M059J (cell line): ENCODE measurements at places on chromosomes 5 and 9.

DNA sequence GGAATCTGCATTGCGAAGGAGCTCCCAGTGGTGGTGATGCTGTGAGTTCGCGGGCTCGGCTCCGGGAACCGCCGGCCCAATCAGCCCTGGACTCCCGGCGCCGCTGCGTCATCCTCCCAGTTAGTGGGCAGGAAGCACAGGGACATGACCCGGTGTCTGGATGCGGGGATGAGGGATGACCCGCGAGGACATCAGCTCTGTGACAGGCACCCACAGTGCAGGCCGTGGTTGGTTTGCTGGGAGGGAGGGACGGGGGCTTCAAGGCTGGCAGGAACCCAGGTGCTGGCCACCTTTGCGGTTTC lies 996 bp downstream of the NXNL2 start:
- no peak for DNase-seq

GRCh38 chr5:43221502-43221901 lies 29.5 kb downstream of the NIM1K start:
- DNase-seq: no peak

GRCh38 chr9:9921805-9922204 lies 691.0 kb downstream of the PTPRD start:
- DNase-seq: no peak

DNA sequence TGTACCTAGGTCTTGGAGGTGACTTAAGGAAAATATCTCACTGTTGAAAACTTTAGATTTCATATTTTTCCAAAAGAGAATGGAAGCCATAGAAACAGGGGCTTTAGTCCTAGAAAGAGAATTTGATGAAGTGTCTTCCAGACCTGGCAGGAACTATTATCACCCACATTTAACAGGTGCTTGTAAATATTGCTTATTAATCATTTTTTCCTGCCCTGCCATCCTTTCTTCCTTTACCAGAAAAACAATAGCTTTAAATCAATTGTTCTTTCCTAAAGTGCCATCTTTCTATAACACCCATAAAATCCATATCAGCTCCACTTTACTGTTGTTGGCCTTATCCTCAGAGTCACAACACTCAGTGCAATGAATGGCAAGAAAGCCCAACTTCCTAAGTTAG lies 350.9 kb downstream of the YTHDC2 start:
- no peak for DNase-seq
